PC-9 (cell line): ENCODE measurements at places on chromosomes 12 and 14. TPM values are rescaled to one million over a fixed set of nuclear protein-coding genes. Genes with fewer than 3 reads are reported as not detected.

The CBLN3 gene
- 7.6 and 8.3 TPM in 2 replicates for total RNA-seq

The GYS2 gene
- total RNA-seq = not detected in 2 replicates

The CCDC38 gene
- total RNA-seq = 0.25 and 0.35 TPM in 2 replicates

The EXOC3L4 gene
- 0.38 and 1.7 TPM in 2 replicates for total RNA-seq

The MYH6 gene
- not detected in 2 replicates for total RNA-seq

The RNASE7 gene
- not detected in 2 replicates for total RNA-seq

The BATF gene
- total RNA-seq = 55.7 and 79.0 TPM in 2 replicates

The PHETA1 gene
- 26.2 and 28.5 TPM in 2 replicates for total RNA-seq

The ZNF641 gene
- total RNA-seq = 1.4 and 2.5 TPM in 2 replicates

The RIPK3 gene
- total RNA-seq = 4.0 and 6.4 TPM in 2 replicates

The LMNTD1 gene
- not detected in 2 replicates for total RNA-seq

The HPD gene
- total RNA-seq = 0.35 and 0.92 TPM in 2 replicates

The RAB5B gene
- 98.6 and 122 TPM in 2 replicates for total RNA-seq

The SART3 gene
- total RNA-seq = 49.3 and 54.3 TPM in 2 replicates

The TAS2R19 gene
- 3.3 TPM in 2 replicates for total RNA-seq

The ADAMTS20 gene
- 1.0 and 1.6 TPM in 2 replicates for total RNA-seq

The FAM222A gene
- total RNA-seq = 2.3 and 3.1 TPM in 2 replicates
